Hepatic stellate cell (primary cell): ENCODE measurements at places on chromosomes 13 and 19.
A peak's percentile ranks its signal among the peaks of the same experiment; 100 is the strongest.

- no peak for DNase-seq
Observed at GRCh38 chr19:15461694-15462093, 2.6 kb downstream of the RASAL3 start.

GRCh38 chr13:110779022-110779421 lies 65.5 kb downstream of the ING1 start:
- DNase-seq: no peak

GRCh38 chr19:17496337-17496997 lies 15.0 kb upstream of the PGLS start:
- peak; percentile 78 for DNase-seq

DNA sequence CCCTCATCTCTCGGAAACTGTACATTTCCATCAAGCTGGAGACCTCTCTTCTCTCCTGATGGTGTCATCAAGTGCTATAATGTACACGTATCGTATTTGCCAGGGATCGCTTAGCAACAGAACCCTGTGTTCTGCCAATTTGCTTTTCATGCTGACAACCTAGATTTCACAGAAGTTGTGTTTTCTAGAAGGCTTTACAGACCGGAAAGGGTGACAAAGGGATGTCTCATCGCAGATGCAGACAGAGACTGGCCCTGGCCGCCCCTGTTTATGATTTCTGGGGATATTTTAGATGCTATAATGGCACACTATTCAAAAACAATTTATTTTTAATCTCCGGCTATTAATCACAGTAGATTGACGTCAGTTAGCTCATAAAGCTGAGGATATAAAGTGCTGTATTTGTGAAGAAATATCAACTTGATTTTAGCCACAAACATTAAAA lies 291.4 kb downstream of the IRS2 start:
- DNase-seq: peak; percentile 72

- no peak for DNase-seq
Observed at GRCh38 chr19:35261356-35262100, 7.2 kb upstream of the USF2 start.

- DNase-seq: no peak
Observed at GRCh38 chr13:108621462-108621861, 7.9 kb upstream of the MYO16 start.

GRCh38 chr13:99390601-99391000 lies 83.4 kb upstream of the GPR183 start:
- DNase-seq: no peak

DNA sequence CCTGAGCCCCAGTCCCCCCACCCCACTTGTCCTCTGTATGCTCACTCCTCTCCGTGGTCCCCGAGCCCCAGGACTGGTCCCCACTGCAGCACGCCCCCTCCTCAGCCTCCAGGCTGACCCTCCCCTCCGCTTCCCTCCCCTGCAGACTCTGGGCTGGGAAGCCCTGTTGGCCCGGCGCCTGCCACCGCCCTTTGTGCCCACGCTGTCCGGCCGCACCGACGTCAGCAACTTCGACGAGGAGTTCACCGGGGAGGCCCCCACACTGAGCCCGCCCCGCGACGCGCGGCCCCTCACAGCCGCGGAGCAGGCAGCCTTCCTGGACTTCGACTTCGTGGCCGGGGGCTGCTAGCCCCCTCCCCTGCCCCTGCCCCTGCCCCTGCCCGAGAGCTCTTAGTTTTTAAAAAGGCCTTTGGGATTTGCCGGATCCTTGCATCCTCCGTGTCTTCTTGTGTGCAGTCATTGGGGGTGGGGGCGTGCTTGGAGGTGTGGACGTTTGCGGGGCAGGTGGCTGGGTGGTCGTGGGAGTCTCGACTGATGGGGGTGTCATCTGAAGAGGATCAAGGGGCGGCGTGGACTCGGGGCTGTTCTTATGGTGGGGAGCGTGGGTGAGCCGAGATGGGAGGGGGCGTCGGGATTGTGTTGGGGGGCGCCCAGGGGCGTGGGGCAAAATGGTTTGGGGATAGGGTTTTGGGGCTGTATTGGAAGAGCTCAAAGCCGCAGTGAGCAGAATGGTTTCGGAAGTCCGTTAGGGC lies 3.5 kb downstream of the PTGER1 start:
- DNase-seq: no peak

DNA sequence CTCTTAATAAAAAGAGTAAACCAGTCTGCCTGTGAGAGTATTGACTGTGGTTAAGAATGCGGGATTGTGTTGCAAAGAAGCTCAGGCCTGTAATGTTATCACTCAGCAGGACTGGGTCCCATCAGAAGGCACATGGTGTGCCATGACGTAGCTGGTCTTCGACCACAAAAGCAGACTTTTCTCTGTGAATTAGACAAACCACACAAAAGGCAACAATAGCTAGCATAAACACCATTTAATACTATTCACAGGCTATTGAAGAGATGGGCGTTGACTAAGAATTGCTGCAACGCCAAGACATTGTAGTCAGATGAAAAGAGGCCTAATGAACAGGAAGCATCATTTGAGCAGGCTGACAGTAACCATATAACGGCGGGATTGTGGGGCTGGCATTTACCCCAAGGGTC lies 235.6 kb upstream of the SOX21 start:
- DNase-seq: no peak

DNA sequence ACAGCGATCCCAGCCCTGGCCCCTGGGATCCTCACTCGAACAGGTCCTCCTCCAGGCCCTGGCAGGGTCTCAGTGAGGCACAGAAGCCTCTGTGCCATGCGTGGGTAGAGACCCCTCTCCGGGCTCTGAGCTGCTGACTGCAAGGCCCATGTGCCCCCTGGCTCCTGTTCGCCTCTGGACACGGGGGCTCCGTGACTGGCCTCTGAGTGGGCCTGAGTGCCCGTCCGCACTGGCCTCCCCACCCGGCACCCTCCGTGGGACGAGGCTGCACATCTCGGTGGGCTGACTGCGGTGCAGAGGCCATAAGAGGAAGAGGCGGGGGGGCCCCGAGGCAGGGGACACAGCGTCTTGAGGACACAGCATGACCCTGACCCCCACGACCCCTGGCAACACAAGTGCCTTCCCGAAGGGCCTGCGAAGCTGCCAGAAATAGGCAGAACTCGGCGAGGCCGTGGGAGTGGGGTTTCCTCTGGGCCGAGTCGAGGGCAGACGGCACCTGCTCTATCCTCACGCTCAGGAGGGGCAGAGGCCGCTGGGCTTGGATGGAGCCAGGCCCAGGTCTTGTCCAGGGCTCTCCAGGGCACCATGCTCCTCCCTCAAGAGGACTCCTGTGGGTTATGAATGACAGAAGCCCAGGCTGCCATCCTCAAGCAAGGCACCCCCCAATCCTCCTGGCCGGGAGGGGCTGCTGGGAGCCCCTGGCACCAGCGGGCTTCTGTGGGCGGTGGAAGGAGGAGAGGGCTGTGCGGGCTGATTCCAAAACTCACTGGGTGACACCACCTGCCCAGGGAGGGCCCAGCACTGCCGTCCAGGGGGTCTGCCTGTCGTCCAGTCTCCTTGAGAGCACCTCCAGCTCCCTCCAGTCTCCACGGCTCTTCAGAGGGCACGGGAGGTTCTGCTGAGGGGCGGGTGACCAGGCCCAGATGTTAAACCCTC lies 52.6 kb downstream of the RASA3 start:
- DNase-seq: no peak

- no peak for DNase-seq
Observed at GRCh38 chr13:89027694-89028306, 1356.6 kb downstream of the SLITRK5 start.

DNA sequence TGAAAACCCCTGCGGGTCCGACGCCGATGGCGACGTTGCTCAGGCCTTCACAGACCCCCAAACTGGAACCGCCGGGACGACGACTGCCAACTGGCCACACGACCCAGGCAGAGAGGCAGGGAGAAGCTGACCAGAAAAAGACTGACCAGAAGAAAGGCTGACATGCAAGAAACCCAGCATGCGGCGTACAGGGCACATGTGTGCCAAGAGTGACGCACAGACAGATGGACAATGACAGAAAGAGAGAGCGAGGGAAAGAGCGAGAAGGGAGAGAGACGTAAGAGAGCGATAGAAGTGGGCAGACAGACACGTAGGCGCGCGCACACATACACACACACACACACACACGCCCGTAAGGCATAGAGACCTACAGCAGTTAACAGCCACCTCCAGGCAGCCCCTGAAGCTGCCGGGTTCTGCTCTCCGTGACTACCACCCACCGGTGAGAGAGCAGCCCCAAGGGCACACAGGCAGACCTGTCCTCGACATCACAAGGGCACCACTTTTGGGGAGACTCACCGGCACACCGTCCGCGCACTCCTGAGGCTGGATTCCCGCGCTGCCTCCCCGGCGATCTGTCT lies 67.2 kb upstream of the ZNF527 start:
- no peak for DNase-seq

DNA sequence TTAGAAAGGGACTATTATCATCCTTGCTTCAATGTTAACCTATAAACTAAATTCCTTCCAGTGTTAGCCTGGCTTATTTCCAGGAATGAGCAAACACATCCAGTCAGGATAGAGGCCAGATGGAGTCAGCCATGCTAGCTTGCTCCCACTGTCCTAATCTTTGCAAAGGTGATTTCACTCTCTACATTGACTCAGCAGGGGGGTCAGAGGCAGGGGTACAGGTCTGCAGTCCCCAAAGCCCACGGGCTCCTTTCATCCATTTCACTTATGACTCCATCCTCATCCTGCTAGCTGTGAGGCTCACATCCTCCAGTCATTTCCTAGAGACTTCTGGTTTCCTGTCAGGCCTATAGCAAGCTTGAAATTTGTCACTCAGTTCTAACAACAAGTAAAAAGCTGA lies 63.4 kb upstream of the CEACAM8 start:
- DNase-seq: no peak

DNA sequence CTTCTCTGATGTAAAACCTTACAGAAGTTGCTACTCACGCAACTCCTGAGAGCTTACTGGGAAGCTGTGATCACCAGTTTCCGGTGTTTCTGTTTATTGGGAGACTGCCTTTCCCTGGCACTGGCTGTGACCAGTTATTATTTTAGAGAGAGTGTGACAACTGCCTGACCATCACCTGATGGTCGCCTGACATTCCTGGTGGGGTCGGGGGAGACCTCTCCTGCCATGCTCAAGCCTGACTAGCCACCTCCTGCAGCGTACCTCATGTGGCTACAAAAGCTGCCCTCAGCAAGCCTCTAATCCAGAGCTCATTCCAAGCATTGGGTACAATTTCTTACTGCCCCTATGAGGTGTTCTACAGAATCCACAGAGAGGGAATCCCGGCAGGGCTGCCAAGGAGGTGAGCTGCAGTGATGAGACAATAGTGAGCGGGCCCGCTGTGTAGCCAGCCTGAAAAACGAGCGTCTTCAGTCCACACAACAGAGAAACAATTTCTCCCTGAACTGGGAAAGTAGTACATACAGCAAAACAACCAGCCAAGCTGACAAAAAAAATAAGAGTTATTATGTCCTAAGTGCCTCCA lies 28.7 kb downstream of the GJA3 start:
- DNase-seq: no peak

DNA sequence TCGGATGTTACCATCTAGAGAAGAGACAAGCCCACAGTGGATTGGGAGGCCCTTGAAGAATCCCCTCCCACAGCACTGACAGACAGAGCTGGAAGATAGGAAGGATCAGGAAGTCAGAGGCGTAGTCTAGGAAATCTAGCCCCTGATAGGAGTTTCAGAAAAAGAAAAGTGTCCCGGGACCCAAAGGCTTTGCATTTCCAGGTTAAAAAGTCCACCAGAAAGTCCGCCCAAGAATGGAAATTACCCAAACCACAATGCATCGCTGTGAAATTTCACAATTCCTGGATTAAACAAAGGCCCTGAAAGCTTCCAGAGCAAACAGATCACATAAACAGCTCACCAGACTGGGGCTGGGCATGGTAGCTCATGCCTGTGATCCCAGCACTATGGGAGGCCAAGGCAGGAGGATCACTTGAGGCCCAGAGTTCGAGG lies 146.9 kb downstream of the KDM4B start:
- DNase-seq: no peak

- no peak for DNase-seq
Observed at GRCh38 chr13:44785401-44785800, 203.9 kb downstream of the NUFIP1 start.

DNA sequence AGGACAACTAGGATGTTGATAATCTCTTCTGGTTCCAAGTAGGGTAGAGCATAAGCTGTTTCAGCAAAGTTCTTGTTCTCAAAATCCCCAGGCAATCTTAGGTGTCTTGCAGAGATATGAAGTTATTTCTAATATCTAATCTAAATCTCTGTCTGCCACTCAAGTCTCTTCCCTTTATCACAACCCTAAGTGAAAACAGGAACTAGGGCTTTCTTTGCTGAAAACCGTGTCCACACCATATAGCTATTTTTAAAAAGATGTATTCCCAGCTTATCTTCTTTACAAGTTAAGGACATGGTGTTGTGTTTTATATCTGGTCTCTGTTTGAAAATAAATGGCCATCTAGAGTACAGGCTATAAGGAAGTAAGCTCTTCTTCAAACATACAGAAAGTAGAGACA lies 11.3 kb upstream of the RNASEH2B start:
- no peak for DNase-seq

GRCh38 chr19:17646441-17646840 lies 41.7 kb downstream of the UNC13A start:
- no peak for DNase-seq

DNA sequence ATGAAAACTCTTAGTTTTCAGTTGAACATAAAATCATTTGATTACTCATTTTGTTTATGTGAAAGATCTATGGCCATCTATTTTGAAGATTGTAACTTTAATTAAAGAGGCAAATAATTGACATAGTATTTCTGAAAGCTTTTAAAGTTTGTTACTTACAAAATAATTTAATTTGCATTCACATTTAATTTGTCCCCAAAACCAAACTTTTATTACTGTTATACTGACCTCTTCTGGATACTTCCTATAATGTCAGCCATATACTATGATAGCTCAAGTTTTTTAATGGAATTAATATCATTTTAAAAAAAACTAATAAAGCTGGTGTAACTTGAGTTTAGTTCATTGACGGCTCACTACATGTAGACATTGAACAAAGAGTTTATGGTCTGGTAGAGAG lies 4.9 kb upstream of the SGCG start:
- DNase-seq: no peak

- no peak for DNase-seq
Observed at GRCh38 chr13:50636007-50636704, 207.3 kb downstream of the DLEU7 start.

DNA sequence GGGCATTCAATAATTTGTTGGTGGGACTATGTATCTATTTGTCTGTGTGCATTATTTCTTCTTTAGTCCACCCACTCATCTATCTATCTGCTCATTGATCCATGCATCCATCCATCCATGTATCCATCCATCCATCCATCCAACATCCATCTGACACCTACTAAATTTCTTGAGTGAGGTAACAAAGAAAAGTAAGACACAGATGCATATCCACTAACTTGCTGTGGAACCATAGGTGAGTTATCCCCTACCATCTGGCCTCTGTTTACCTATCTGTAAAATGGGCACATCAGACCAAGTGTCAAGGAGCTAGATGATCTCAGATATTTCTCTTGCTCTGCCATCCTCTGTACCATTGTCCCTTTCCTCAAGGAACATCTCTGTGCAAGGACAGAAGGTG lies 54.7 kb downstream of the ZNF536 start:
- no peak for DNase-seq

GRCh38 chr19:48490981-48491792 lies 20.4 kb downstream of the LMTK3 start:
- DNase-seq: peak; percentile 61
